ENCODE measurements at places on chromosomes 7 and 10.

DNA sequence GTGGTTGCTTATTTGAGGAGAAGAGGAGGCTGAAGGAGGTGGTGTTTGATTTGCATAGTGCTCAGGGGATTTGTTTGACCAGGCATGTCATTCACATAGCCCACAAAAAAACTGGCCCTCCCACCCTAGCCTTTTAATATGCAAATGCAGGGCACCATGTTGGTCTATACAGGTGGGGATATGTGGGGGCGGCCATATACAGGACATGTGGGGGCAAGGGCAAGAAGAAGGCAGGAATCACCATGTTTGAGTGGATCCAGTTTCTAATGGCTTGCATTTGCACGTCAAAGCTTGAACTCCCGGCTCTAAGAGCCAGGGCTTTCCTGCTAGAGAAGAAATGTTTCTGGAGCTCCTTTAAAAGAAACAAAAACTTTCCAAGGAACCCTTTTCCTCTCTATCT lies 541.0 kb downstream of the ZWINT start:
- no peak for DNase-seq

DNA sequence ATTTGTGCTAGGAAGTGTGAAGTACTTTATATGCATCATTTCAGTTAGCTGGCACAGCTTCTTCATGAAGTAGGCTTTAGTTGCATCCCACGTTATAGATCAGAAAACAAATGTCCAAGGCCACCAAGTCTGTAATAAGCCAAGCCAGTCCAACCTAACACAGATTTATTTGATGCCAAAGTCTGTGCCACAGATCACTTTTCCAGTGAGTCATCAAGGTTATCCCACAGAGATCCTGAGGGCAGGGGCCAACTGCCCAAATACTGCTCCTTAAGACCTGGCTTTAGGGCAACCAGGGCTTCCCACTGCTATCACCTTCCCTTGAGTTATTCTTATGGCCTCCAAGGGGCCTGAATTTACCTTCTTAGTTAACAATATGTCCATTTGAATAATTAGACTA lies 1340.4 kb downstream of the XPNPEP1 start:
- DNase-seq, result no peak

DNA sequence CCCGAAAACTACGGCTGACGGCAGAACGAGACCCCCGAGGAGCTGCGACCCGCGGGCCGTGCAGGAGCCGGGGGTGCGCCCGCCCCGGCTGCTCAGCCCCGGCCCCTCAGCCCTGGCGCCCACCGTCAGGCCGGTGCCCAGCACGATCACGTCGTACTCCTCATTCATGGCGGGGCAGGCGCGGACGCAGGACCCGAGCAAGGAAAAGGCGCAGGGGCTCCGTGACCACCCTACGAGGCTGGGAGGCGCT lies 218 bp downstream of the GDI2 start:
- DNase-seq, result no peak

- DNase-seq, result no peak
These were observed 40.7 kb downstream of the RSBN1L start for GRCh38 chr7:77736991-77737390.

- no peak for DNase-seq
These were observed 4.1 kb upstream of the BMPER start for GRCh38 chr7:33901199-33901598.

DNA sequence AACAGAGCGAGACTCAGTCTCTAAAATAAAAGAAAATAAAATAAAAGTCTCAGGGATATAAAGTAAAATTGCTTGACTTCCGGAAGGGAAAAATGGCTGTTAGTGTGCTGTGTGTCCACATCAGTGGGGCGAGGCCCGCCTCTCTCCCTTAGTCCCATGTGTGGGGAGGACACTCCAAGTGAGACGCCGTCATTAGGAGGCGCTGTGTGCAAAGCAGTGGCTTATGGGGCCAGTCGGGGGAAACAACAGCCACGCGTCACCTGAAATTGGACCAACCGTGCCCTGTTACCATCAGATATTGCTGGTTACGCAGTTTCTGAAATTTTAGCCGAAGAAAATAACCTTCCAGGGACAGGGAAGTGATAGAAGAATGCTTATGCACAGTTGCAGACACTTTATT lies 15.8 kb downstream of the SFXN4 start:
- DNase-seq, result no peak

GRCh38 chr7:26374647-26375373 lies 83.1 kb downstream of the SNX10 start:
- DNase-seq, result no peak

GRCh38 chr7:44769376-44769775 lies 20.7 kb downstream of the ZMIZ2 start:
- DNase-seq, result no peak

DNA sequence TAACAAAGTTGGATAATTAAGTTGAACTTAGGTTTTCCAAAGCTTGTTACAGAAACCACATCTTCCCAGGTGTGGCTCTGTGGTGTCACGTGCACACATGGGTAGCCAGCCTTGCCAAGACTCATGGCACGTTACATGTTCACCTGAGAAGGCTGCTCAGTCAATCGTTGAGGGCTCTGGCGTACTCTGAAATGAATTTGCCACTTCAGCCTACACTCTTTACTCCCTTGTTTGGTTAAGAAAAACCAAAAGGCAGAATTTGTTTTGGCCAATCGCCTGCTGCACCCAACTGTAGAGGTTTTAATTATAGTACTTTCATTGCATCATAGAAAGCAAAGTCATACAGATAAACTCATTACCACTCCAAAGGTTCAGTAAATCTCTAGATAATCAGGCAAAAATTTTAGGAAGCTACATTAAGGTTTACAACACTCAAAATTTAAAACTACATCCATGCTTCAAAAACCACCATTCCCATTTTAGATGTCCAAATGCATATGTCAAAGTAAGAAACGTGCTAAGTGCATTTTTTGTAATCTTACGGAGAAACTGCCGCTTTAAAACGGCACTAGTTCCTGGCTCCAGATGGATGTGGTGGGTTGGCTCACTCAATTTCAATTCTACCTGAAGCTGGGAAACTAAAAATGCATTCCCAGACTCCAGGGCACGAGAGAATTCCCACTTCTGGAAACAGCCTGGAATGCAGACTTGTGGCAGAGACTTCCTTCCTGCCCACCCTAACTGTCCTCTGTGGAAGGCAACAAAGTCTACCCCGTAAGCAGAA lies 88.4 kb downstream of the DIP2C start:
- no peak for DNase-seq

- no peak for DNase-seq
These were observed 10.7 kb upstream of the DPYSL4 start for GRCh38 chr10:132175907-132176581.

- no peak for DNase-seq
These were observed 301.9 kb upstream of the GALNT17 start for GRCh38 chr7:70830060-70830395.

DNA sequence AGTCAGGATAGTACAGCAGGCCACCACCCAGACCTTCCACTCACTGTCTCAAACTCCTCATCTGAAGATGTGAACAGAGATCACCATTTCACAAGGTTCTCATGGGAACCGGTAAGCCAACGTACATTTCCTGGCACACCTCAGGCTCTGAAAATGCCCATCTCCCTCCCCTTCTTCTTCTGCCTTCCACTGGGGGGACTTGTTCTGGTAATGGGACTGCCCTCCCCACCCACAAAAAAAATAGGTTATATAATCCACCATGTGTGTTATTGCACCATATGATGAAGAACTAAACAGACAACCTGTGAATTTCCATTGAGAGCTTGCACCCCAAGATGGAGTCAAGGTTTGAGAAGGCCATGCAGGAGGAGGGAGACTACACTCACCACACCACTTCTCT lies 42.1 kb upstream of the IKZF1 start:
- DNase-seq, result no peak

DNA sequence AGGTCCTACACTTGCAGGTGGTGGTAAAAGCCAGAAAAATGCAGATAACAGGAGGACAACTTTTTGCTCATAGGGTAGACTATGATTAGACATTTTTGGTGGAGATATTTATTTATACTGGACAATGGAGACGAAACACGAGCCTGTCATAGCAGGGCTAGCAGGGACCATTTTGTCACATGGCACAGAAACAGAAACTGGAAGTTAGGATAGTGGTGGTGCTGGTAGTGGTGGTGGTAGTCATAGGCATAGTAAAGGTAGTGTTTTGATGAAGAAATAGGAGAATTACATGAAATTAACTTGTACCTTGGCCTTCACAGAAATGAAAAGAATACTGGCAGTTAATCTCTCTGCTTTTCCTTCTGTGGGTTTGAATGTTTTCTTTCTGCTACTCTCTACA lies 8.8 kb upstream of the MGAM start:
- no peak for DNase-seq

DNA sequence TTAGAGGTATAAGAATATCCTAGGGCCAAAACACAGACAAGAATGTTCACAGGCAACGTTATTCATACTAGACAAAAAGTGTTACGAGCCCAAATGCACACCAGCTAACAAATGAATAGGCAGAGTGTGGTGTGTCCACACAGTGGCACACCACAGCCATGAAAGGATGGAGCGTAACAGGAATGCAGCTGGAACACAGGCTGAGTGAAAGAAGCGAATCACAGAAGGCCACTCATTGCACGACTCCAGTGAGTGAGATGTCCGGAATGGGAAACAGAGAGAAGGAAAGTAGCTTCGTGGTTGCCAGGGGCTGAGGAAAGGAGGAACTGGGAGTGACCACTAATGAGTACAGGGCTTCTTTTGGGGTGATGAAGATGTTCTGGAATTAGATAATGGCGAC lies 198.8 kb downstream of the TNS3 start:
- DNase-seq, result no peak

DNA sequence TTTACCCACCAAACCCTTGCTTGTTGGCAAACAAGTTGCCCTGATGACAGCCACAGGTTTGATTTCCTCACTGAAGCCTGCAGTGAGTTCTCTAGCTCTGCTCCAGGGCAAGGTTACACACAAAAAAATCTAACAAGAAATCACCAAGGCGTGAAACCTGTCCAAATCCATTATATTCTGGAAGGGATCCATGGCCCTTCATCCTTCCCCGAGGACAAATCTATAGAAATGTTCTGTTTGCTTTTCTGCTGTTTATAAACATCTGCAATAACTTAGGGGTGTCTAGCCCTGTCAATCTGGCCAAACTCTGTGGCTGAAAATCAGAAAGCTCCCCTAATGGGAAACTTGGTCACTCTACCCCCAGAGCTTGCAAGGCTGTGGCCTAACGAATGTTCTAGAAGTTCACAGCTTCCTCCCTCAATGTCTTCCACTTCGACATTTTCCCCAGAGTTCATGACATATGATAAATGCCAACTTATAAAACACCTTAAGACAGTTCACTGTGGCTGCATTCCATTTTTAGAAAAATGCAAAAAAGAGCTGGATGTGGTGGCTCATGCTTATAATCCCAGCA lies 164.5 kb downstream of the PRPF18 start:
- DNase-seq, result no peak

- no peak for DNase-seq
These were observed 74.6 kb downstream of the CREM start for GRCh38 chr10:35201234-35201633.

GRCh38 chr7:148419856-148420832 lies 170.4 kb upstream of the C7orf33 start:
- DNase-seq, result no peak

GRCh38 chr7:138328215-138328614 lies 131.8 kb upstream of the TRIM24 start:
- no peak for DNase-seq

DNA sequence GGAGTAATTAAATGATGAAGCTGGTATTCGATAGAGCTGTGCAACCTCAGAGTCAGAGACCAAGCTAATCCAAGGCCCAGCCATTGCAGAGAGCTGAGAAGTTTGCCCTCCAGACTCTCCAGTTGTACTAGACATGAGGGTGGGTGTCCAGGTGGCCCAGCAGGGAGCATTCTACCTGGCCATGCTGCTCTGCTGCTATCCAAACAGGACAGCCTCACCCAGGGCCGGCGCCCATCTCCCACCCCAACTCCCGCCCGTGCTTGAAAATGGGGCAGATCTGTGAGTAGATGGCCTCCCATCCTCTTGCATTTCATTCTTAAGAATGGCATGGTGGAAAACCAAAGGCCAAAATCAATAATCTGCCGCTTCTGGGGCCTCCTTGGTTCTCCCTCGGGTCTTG lies 124.2 kb downstream of the TCERG1L start:
- DNase-seq, result no peak

DNA sequence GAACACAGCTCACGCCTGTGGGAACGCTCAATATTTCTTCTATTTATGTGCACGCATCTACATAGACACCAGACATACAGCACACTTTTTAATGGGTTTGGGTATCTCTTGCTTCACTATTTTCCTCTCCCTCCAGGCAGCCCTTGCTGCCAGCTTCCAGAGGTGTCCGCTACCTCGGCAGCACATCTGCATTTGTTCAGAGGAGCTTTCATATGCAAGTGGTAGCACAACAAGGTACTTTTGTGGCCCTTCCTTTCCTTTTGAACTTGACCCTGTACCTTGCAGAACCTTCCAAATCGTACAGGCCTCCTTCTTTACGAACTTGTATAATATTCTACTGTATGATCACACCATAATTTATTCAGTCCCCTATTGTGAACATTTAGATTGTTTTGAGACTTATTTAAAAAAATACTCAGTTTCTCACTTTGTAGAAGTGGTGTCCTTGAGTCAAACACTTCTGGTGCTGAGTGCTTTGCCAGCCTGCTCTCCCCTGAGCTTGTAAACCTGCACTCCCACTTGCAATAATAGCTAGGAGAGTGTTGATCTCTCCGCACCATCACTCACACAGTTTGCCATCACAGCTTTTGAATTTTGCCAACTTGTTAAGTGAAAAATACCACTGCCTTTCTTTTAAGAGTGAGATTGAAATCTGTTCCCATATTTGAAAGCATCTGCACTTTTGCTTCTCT lies 106.0 kb upstream of the ZNF32 start:
- DNase-seq, result no peak

- no peak for DNase-seq
These were observed 234.5 kb downstream of the SORCS3 start for GRCh38 chr10:104875561-104875960.

GRCh38 chr7:24611130-24611529 lies 37.9 kb downstream of the PALS2 start:
- no peak for DNase-seq

GRCh38 chr7:121344093-121344492 lies 15.3 kb downstream of the WNT16 start:
- no peak for DNase-seq

- peak; percentile 85 for DNase-seq
These were observed 24.5 kb upstream of the EEPD1 start for GRCh38 chr7:36128448-36129047.

GRCh38 chr7:93921607-93922566 lies at the start of gene GNG11:
Gene GNG11 (plus strand): TSS chr7:93921735. CDS start chr7:93922138, 403 bp downstream.
- DNase-seq, result peak; percentile 79

DNA sequence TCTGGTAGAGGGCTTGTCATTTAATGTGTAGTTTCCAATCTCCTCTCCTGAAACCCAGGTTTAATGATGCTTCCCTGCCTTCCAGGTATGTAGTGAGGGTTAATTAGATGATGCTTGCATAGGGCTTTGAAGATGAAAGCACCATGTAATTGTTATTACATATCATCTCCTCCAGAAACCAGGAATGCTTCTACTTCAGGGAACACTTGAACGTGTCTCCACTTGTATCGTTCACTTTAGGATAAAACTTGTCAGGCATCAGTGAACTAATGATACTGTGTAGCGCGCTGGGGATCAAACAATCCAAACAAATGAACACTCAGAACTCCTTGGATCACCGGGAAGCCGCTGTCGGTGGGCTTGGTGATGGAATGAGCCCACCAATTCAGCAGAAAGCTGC lies 260.9 kb upstream of the FZD8 start:
- DNase-seq, result no peak

- DNase-seq, result no peak
These were observed 486.3 kb downstream of the ACTR3B start for GRCh38 chr7:153245809-153246208.

GRCh38 chr7:140435252-140435895 lies 31.5 kb downstream of the RAB19 start:
- no peak for DNase-seq

- no peak for DNase-seq
These were observed 9.3 kb upstream of the MYL7 start for GRCh38 chr7:44150466-44150832.

All from right atrium auricular region (tissue), 2 donors.